ENCODE measurements at places on chromosomes 1 and 21.
A peak's percentile ranks its signal among the peaks of the same experiment; 100 is the strongest.

GRCh38 chr1:196538473-196538872 lies 69.8 kb downstream of the KCNT2 start:
- DNase-seq = no peak

DNA sequence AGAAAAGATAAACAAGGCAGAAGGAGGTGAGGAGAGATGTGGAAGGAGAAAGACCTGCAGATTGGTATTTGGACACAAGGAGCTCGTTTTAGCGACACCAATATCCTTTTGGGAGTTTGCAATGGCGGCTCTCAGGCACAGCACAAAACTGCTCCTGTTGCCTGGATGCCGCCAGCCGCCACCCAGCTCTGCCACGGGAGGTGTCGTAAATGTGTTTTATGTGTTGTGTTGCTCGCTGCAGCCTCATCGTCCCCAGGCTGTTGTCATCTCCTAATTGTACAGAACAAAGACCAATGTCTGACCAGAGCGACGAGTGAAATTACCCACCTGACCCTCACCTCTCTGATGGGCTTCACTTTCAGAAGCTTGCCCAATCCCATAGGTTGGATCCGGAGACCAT lies 96.6 kb upstream of the ZNF281 start:
- DNase-seq = no peak

- DNase-seq = no peak
Measured at GRCh38 chr21:25368531-25368930, 238.8 kb downstream of the MRPL39 start.

DNA sequence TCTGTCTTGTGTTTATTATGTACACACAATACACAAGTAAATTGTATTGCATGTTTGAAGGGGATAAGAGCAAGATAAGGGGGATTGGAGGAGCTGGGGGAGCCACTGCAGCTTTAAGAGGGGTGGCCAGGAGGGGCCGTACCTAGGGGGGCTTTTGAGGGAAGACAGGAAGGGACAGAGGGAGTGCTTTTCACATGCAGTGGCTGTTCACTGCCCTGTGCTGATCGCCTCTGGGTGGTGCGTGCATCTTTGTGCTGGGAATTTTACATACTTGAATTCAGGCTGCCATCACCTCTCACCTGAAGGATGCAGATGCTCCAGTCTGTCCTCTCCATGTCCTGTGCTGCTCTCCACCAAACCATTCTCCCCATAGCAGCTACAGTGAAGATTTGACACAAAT lies 179.5 kb downstream of the PTPRU start:
- DNase-seq = no peak

DNA sequence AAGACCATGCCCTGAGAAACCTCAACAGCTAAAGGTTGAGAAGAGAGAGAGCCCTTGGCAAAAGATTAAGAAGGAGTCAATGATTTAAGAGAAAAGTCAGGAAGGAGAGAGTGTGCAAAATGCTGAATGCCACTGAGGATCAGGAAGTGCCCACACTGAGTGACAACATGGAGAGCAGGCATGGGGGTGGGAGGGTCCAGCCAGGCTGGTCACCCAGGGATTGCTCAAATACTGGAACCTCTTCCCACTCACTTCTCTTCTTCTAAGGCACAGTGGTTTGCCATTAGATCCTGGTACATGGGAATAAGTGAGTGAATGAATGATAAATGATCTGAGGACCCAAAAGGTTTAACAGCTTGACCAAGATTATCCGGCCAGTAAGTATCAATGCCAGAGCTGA lies 11.1 kb downstream of the PRR9 start:
- no peak for DNase-seq

- DNase-seq = peak; percentile 51
Measured at GRCh38 chr1:84374991-84375696, 23.1 kb upstream of the DNASE2B start.

GRCh38 chr1:25187077-25187476 lies 45.2 kb downstream of the SYF2 start:
- DNase-seq = no peak

DNA sequence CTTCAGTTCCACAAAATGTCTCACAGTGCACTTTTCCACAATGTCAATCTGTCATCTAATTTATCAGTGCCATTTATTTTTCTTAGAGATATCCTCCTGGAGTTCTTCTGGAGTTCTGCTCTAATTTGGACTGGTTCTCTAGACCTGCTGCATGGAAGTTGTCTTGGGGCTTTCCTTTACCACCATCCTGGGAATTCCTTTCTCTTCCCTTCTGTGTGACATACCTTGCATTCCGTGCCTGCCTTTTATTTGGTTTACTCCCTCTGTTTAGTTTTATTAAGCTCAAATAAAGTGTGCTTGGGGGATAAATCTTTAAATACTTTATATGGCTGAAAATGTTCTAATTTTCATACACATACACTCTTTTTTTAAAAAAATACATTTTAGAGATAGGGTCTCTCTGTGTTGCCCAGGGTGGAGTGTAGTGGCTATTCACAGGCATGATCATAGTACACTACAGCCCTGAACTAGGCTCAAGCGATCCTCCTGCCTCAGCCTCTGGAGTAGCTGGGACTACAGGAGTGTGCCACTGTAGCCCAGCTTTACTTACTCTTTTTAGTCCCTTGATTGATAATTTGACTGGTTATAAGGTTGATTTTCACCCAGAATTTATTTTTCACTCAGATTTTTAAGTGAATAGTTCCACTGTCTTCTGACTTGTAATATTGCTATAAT lies 14.4 kb downstream of the MTF2 start:
- DNase-seq = no peak

- DNase-seq = no peak
Measured at GRCh38 chr1:34975771-34976170, 9.4 kb downstream of the TMEM35B start.

DNA sequence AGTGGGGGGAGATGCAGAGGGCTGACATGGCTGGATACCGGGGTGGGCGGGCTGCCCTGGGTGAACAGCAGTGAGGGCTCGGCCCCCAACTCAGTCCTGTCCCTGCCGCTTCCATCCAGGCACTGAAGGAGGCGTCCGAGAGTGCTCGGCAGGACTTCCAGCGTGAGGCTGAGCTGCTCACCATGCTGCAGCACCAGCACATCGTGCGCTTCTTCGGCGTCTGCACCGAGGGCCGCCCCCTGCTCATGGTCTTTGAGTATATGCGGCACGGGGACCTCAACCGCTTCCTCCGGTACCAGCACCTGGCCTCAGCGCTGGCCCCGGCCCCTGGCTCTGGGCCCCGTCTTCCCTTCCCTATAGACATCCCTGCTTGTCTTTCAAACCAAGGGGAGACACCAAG lies 15.6 kb downstream of the NTRK1 start:
- DNase-seq = no peak

GRCh38 chr1:119321666-119322419 lies 46.7 kb upstream of the HAO2 start:
- DNase-seq = peak; percentile 67

DNA sequence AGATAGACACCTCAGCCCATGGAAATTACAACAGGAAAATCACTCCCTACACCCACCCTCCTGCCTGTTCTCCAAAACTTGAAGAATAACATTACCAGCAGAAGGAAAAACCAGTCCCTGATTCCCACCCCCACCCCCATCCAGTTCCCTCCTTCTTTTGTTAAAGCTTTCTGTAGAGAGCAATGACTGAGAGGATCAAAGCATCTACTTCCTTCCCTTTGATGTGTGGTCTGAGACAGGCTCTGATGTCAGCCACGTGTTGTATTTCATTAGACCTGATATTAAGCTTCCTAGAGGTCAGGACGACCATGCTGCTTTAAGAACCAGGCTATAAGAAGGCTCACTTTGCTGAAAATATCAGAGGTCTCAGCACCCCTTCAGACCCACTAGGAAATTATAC lies 73.9 kb upstream of the HAO2 start:
- DNase-seq = no peak

- peak; percentile 94 for DNase-seq
Measured at GRCh38 chr1:197915260-197915861, 1.8 kb upstream of the LHX9 start.

DNA sequence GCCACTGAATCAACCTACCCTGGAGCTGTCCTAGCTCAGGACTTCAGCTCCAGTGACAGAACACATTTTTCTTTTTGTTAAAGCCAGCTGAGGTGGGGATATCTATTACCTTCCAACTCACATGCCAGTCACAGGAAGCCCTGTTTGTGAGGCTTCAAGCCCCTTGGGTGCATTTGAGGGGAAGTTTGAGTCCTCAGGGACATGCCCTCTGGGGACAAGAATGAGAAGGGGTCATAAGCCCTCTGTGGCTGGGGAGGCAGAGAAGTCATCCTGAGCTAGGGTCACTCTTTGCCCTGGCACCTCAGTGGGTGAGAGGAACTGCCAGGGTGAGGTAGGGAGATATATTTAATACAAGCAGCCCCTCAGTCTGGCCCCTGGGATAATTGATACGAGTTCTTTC lies 33.5 kb upstream of the CLDN14 start:
- DNase-seq = no peak

- DNase-seq = no peak
Measured at GRCh38 chr1:100627054-100627716, 89.2 kb downstream of the GPR88 start.

GRCh38 chr1:167013108-167013929 lies 24.2 kb downstream of the MAEL start:
- DNase-seq = no peak

GRCh38 chr1:1626207-1627141 lies 5.5 kb upstream of the MMP23B start:
- DNase-seq = no peak

- no peak for DNase-seq
Measured at GRCh38 chr1:86441581-86441980, 17.6 kb downstream of the CLCA2 start.

GRCh38 chr1:18951818-18952391 lies 4.6 kb downstream of the IFFO2 start:
- no peak for DNase-seq

DNA sequence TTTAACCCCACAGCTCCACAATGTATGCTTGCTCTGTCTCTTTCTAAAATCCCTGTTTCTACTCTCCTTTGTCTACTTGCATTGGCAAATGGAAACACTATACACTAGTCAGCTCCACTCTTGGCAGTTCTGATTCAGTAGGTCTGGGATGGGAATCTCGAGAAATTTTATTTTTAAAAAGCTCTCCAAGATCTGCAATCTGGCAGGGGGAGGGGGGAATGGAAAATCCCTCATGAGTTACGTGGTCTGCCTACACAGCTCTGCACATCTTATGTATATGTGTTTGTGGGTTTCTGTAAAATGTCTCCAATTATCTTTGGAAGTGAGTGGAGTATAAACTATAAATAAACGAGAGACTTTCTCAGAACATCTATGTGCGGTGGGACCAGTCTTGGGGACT lies 9.9 kb upstream of the GALNT2 start:
- DNase-seq = no peak

DNA sequence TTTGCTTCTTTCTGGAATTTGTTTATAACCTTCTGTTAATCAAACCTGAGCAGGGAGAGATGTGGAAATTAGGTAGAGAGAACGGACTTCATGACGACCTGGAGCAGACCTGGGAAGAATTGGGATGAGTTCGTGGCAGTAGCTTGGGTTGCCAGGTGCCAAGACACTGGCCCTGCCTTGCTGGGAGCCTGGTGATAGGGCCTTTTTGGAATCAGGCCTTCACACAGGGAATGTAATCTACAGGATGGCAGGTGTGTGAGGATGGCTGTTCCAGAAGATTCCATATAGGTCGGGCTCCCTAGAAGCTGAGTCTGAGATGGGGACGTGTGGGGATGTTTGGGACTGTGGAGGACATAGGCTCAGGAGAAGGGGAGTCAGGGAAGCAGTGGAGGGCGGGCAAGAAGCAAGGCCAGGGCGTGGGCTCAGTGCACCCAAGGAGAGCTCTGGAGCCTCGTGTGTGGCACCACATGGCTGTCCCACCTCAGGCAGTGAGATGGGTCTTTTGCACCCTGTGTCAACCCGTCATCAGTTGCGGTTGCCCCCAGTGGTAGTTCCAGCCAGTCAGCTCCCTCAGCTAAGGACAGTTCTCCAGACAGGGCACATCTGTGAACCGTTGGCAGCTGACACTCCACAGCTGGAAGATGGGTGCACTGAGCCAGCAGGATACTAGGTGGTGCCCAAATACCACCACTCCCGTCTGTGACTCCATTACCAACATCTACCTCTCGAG lies 395.9 kb downstream of the MATN1 start:
- no peak for DNase-seq

DNA sequence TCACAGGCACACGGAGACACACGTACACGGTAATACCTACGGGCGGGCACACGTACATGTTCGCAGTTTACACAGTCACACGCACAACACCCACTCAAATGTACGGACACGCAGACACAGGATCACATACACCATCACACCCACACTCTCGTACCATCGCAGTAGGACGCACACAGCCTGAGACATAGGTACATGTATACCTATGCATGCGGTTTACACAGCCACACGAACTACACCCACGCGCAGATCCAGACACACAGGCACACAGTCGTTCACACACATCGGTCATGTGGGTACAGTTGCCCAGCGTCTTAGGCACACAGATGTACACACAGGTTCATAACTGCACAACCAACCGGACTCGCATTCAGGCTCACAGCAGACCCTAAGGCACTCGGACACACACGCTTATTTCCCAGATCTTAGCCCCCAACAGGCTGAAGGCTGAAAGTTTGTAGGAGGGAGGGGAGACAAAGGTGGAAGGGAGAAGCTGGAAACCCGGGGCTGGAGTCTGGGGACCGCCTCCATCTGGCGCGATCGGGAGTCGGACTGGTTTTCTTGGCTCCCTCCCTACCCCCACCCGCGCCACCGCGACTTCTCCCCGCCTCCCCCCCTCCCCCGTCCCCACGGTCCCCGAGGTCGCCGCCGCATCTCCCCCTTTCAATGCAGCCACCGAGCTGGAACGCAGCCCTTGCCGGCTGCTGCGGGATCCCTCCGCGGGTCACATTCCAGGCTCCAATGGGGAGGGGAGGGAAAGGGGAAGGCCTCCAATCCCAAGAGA lies 51.9 kb upstream of the SYNC start:
- no peak for DNase-seq

- no peak for DNase-seq
Measured at GRCh38 chr1:215219372-215219771, 136.8 kb downstream of the KCNK2 start.

DNA sequence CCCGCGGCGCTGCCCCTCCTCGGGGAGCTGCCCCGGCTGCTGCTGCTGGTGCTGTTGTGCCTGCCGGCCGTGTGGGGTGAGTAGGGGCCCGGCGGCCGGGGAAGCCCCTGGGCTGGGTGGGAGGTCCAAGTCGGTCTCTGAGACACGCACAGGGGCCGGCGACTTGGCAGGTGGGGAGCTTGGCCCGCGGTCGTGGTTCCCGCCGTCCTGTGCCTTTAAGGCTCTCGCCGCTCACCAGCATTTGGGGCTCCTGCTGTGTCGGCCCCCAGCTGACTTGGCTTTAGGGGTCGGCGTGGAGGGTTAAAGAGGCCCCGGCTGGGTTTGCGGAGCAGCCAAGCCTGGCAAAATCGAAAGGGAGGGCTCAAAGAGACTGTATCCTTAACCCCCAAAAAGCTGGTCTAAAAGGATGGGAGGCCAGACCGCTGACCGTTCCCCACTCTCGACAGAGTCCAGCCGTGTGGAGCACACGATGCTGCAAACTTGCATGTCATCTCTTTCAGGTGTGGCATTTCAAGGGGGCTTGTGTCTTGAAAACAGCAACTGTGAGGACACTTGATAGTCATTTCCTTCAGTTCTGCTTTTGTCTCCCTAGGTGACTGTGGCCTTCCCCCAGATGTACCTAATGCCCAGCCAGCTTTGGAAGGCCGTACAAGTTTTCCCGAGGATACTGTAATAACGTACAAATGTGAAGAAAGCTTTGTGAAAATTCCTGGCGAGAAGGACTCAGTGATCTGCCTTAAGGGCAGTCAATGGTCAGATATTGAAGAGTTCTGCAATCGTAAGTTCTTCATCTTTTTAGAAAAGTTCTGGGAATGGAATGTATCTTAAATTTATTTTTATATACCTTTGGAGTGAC lies 540 bp downstream of the CD55 start:
- no peak for DNase-seq

Measured in NCI-H446 treated with DMSO at 0.1 percent for 48 hours (cell line).